ENCODE measurements at places on chromosomes 4 and X.

GRCh38 chr4:13294961-13295605 is 189.1 kb downstream of the RAB28 start:
- peak; percentile 44 for DNase-seq

GRCh38 chrX:133601116-133601515 is 185.8 kb upstream of the GPC4 start:
- no peak for DNase-seq

GRCh38 chr4:128846063-128846462 is 36.6 kb downstream of the JADE1 start:
- no peak for DNase-seq

- peak; percentile 33 for DNase-seq
Observed at GRCh38 chr4:74675673-74676279, 118.5 kb downstream of the BTC start.

DNA sequence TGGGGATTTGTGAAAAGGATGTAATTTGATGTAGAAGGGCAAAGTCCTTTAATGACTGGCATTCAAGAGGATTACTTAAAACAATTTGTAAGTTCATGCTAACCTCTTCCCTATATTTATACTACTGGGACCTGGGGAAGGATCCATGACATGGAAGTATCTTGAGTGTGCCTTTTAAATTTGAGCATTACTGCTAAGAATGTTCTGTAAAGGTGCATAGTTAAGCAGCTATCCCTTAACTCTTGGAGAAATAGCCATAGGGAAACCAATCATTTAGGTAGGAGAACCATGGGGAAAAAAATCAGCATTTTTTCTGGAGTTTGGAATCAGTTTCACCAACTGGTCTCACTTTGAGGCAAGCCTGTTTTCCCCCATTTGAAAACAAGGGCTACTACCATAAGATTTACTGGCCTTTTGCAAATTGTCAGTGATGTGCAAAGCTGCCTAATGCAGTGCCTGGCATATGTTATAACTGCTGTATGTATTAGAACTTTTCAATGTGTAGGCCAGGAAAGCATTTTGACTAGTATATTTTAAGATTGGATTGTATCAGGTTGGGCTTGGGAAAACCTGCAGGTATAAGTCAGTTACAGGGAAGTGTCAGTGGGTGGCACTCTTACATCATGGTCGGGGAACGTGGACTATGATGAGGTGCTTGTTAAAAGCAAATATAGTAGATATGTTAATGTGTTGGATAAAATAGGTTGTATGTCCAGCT is 72.1 kb downstream of the PRSS12 start:
- DNase-seq, result peak; percentile 69

- peak; percentile 14 for DNase-seq
Observed at GRCh38 chr4:139085141-139085540, 69.6 kb downstream of the NOCT start.

All from astrocyte (in vitro differentiated cells and primary cell).